Stimulated activated CD8-positive, alpha-beta memory T cell treated with anti-CD3 and anti-CD28 coated beads, Interleukin-7, amount 100 ng/mL, for 1 hour (primary cell): ENCODE measurements at places on chromosomes 4 and X.

GRCh38 chr4:76188149-76188548, 25.5 kb downstream of the SCARB2 start:
- no peak for DNase-seq

DNA sequence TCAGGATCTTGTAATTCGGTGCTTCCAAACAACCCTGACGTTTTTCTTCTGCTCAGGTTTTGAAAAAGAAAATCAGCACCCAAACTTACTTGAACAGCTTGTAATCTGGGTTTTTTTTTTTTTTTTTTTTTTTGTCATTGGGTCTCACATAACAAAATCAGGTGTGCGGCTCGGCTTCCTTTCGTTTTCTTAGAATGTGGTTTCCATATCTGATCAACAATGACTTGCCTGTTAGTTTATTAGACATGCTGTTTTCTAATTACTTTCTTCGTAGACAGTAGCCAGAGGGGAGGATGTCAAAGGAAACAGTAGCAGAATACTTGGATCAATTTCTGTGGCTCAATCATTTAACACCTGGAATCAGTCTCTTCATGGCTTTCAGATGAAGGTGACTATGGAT, 890 bp upstream of the FREM3 start:
- no peak for DNase-seq

- DNase-seq = no peak
Observed at GRCh38 chr4:478373-478772, 20.6 kb downstream of the ZNF721 start.

DNA sequence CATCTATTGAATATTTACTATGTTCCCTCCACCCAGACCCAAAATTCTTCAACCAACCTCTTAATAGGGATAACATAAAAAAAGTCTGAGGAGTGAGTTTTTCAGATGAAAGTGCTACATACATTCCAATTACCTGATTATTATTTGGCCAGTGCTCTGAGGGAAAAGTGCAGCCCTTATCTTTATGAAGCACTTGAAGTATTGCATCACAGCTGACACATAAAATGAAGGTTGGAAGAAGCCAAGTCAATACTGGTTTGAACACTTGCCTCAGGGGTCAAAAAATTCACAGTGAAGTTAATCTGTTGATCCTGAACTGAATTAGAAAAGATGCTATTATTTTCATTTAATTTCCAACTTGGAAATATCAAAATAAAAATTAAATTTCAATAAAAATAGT, 498.9 kb downstream of the INPP4B start:
- DNase-seq = no peak

GRCh38 chrX:67720344-67720743, 176.5 kb downstream of the AR start:
- no peak for DNase-seq

GRCh38 chrX:78540171-78540570, 119.0 kb downstream of the RTL3 start:
- no peak for DNase-seq
